ENCODE measurements at places on chromosomes 2 and 18. TPM values are rescaled to one million over a fixed set of nuclear protein-coding genes. Genes with fewer than 3 reads are reported as not detected.

The SLC16A14 gene
- 2.1 TPM for total RNA-seq

DNA sequence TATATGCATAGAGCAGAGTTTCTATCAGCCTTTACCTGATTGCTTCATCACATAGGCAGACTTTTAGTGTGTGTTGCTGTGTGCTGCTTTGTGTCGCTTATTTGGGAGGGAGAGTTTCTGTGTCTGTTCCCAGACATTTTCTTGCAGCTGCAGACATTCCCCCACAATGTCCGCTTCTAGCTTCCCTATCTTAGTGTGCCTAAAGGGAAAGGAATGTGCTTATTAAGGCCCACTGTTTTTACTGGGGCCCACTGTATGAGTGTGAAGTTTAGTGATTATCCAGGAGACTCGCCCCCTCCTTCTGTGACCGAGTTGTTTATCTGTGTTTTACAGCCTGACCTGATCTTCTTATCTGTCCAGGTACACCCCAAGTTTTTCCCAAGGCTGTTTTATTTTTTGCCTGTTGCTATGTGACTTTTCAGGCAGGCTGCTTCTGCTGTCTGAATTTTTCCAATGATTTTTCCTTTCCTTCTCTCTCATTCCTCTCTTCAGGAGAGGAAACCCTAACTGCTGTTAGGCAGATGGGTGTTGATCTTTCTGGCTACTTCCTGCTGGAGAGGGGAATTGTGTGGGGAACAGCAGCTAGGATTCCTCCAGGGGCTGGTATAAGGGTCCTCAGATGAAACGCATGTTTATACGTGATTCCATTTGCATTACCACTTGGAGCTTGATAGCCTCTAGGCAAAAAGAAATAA, 47.6 kb downstream of the STK17B start:
- peak; percentile 66 for DNase-seq

GRCh38 chr2:69581774-69582581, 61.6 kb downstream of the AAK1 start:
- DNase-seq: peak; percentile 83

GRCh38 chr2:39665811-39666490, at the start of gene TMEM178A:
Gene TMEM178A (plus strand): TSS chr2:39665917. CDS start chr2:39665975, 58 bp downstream.
- DNase-seq: peak; percentile 35

GRCh38 chr2:216056739-216057138, 24.9 kb downstream of the PECR start:
- no peak for DNase-seq

The ARMC9 gene
- 39.4 TPM for total RNA-seq

GRCh38 chr18:5507756-5508155, 36.0 kb downstream of the EPB41L3 start:
- DNase-seq: no peak

DNA sequence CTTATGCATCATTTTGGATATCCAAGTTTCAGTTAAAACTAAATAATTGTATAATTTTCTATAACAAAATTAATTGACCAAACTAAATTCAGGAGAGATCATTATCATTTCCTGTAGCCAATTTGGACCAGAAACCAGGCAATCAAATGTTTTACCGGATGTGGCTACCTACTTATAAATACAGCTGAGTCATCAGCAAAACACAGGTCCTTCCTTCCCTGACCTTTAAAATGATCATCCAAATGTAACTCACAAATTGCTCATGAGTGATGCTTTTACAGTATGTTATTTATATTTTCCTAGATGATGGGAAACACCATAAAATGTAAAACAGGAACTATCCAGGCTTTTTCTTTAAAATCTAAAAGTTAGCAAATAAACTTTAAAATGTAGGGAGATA, 133.7 kb downstream of the CBLN2 start:
- DNase-seq: no peak

The ERMN gene
- total RNA-seq: 0.29 TPM

DNA sequence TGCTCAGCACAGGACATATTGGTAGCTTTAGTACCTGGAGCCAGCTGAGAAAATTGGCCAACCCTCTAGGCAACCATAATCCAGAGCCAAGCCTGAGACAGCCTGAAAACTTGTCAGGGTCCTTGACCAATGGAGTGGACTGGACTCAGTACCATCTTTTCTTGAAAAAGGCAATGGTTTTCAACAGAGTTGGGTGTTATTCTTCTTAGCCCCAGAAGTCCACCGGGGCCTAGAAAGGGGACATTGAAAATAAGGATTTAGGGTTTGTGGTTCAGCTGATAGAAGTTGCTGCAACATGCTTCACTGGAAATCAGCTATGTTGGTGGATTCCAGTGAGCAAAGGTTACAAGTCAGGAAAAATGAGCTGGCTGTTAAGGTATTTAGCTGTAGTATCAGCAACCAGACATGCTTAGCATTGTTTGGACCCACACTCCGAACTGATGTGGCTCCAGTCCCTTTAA, 22.1 kb upstream of the CNOT11 start:
- DNase-seq: no peak

GRCh38 chr2:178579006-178579405, 98.7 kb downstream of the PLEKHA3 start:
- DNase-seq: peak; percentile 59

The TOGARAM2 gene
- not detected for total RNA-seq

GRCh38 chr18:13548966-13549879, 177.1 kb downstream of the FAM210A start:
- DNase-seq: no peak

GRCh38 chr2:64220894-64221617, 76.8 kb upstream of the PELI1 start:
- DNase-seq: no peak

DNA sequence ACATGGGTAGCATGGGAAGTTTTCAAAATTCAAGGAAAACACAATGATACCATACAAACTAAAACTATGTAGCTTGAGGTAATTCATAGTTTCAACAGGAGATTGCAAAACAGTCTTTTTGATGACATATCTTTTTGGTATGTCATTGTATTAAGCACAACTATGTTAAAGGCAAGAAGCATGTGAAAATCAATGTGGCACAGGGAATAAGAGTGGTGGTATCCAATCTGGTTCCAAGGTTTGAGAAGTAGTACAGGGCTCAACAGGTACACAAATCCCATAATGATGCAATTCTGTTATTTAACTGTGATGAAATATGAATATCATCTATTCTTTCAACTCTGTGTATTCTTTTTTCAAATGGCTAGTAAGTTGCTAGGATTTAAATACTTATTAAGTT, 16.4 kb upstream of the DLX2 start:
- DNase-seq: peak; percentile 18

The DSC3 gene
- total RNA-seq: not detected

- DNase-seq: no peak
These were observed 32.7 kb upstream of the SPRED2 start for GRCh38 chr2:65465124-65465523.

The MOGAT1 gene
- total RNA-seq: not detected
